LNCaP clone FGC (cell line): ENCODE measurements at places on chromosomes 12 and 14.

DNA sequence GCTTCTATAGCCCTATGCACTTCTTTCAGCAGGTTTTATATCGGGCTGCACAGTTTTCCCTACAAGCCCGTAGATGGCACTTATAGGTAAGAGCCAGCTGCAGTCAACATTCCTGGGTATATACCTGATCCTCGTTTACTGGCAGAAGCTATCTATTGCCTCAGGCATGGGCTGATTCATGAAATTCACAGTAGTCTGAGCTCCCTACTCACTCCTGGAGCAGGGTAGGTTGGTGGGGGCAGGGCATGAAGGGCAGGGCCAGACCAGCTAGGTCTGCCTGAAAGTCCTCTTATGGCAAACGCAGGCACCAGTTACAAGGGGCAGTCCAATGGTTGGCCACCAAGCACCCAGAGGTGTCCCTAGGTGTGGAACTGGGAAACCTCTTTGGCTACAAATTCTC, 345.8 kb downstream of the RPS29 start:
- no peak for DNase-seq

DNA sequence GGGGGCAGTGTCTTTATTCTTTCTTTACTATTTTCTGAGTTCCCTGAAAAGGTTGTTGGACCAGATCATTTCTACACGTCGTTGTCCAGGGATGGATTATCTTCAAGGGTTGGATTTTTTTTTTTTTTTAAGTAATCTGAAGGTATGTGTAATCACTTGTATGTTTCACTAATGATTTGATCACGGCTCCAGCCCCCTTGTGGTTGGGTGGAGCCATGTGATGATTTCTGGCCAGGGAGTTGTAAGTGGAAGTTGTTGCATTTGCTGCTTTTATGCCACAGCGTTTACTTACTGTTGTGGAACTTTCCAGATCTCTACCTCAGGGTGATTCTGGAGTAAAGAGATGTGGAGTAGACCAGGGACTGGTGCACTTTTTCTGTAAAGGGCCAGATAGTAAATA, 390.3 kb downstream of the AACS start:
- DNase-seq: no peak

DNA sequence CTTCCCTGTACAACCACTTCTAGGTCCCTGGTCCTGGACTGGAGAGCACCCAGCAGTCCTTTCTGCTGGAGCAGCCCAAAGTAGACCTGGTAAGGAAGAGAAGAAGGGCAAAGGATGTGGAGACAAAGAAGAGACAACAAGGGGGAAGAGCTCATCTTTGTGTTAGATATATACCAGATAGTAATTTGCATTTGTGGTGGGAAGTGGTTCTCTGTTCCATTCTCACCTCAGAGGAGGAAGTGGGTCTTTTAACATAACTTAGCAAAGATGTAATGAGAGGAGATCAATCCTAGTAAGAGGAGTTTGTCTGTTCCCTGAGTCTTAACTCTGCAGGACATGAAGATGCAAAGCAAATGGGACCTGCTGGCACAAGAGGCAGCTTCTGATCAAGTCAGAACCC, 8.0 kb downstream of the CCDC198 start:
- DNase-seq: no peak

DNA sequence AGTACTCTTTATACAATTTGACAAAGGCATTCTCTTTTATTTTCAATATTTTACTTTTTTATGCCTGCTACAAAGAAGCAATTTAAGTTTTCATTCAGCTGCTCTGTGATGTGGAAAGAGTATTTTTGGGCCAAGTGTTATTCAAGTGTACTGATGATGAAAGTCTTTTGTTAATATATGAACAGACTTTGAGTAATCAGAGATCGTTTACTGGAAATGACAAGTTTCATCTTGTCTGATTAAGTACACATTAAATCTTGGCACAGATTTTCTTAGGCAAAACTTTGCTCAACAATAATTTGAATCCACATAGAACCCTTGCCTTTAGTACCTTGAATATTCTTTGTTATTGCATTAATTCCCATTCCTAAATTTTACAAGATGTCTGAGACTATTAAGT, 13.3 kb upstream of the PZP start:
- no peak for DNase-seq

DNA sequence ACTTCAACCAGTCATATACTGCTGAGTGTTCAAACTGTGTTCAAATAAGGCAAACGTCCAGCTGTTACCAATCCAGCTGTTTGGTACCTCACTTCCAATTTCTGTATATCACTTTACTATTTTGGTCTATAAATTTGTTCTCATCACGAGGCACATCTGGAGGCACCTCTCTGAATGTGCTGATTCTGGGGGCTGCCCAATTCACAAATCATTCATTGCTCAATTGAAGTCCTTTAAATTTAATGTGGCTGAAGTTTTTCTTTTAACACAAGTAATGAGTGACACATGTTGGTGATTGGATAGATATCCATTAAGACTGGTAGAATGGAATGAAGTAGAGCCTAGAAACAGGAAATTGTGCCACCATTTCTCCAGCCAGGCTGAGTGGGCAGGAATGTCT, 617.0 kb upstream of the TMEM132C start:
- no peak for DNase-seq

DNA sequence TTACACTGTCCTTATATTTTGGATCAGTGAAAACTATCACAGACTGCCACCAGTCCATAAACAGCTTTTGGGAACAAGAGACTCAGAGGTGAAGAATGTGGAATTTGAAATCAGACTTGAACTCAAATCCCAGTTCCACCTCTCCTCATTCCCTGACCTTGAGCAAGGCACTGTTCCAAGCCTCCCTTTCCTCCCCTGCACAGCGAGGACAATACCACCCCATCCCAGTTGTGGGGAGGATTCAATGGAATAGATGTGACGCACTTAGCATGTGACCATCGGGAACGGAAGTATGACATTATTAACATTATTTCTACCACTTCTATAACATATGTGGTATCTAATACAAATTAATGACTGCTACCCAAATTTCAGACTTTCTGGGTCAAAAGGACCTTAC, 63.5 kb downstream of the DPF3 start:
- no peak for DNase-seq

DNA sequence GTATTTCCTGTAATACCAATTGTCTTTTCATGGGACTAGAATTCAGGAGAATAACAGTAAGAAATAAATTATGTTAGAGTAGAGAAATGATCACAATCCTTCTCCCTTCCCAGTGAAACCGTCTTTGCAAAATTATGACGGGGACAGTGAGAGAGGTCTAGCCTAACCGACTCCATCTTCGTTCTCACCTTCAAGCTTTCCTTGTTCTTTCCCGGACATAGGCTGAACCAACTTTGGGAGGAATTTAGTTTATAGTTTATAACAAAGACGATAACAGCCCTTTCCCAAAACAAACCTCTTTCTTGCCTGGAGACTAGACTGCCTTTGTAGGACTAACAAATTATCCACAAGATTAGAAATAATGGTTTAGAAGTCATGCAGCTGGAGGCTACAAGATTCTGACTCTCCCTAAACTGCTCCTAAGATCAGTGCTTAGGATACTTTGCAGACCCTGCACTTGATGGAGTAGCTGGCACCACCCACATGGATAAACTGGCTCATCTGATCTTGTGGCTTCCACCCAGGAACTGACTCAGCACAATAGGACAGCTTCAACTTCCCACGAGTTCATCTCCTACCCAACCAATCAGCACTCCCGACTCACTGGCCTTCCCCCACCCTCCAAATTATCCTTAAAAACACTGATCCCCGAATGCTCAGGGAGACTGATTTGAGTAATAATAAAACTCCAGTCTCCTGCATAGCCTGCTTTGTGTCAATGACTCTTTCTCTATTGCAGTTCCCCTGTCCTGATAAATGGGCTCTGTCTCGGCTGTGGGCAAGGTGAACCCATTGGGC, 521.2 kb upstream of the TBX3 start:
- DNase-seq: no peak

DNA sequence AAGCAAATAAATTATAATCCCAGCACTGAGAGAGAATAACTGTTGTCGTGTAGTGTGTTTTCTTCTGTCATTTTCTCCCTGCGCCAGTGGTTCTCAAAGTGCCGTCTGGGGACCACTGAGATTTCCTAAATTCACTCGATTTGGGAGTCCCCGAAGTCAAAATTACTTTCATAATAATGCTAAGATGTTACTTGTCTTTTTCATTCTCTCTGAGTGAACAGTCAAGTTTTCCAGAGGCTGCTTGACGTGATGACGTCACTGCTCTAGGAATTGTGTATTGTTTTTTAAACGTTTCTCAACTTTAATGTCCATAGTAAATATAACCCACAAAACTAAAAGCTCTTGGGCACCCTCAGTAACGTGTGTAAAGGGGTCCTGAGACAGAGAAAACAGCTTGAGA, 796 bp upstream of the POP5 start:
- DNase-seq: no peak

- no peak for DNase-seq
These were observed 130.1 kb upstream of the HIF1A start for GRCh38 chr14:61565181-61565580.

DNA sequence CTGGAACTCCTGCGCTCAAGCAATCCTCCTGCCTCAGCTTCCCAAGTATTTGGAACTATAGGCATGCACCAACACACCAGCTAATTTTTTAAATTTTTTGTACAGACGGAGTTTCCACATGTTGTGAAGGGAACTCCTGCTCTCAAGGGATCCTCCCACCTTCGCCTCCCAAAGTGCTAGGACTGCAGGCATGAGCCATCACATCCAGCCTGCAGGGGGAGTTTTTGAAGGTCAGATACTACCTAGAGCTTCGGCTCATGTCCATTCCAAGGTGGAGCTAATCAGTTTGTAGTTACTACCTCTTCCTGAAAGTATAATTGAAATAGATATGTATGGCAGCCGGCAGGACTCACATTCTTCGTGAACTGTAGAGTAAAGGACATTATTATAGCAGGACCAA, 3.7 kb upstream of the TAS2R19 start:
- DNase-seq: no peak

GRCh38 chr14:53670701-53671100, 285.9 kb downstream of the BMP4 start:
- no peak for DNase-seq

DNA sequence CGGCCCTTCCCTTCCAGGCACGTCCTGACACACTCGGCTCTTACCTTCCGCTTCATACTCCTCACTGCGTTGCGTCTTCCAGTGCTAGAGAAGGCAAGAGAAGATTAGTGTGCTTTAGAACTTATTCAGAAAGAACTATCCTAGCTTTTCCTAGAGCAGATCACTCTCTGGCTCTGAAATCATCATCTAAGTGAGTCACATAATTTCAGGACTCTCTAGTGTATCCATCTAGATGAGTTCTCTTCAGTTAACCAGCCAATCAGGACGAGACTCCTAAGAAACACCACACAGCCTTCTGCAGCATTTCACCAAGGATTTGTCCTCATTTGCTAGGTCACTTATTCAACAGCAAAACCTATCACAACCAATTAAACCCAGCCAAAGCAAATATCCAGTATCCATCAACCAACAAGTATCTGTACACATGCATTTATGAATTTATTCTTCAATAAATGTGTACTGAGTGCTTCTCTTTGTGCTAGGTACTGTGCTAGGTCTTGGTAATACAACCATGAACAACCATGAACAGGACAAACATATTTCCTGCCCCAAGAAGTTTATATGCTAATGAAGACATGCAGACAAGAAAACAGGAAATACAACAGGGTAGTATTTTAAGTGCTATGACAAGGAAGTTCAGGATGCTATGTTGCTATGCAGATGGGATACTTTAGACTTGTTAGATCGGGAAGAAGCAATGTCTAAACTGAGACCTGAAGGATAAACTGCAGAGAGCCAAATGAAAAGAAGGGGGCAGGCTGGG, 52.1 kb downstream of the NIN start:
- no peak for DNase-seq

- no peak for DNase-seq
These were observed 7.6 kb downstream of the AICDA start for GRCh38 chr12:8605057-8605456.

- no peak for DNase-seq
These were observed 275.2 kb downstream of the FBXL14 start for GRCh38 chr12:1319212-1319611.

- no peak for DNase-seq
These were observed 5.9 kb downstream of the CLEC4D start for GRCh38 chr12:8519171-8519570.

DNA sequence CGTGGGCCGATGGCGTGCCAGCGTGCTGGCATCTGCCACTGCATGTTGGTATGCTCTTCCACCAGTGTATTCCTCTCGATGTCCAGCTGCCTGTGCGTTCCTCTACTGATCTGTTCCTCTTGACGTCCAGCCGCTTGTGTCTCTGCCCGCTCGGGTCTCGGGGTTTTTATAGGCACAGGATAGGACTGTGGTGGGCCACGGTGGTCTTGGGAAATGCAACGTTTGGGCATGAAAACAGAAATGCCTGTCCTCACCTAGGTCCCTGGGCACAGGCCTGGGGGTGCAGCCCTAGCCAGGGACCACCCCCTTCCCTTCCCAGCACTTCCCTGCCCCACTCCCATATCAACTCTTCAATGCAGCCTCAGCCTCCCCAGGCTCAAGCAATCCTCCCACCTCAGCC, 10.3 kb upstream of the GALNT6 start:
- no peak for DNase-seq

GRCh38 chr12:5176036-5176435, 132.4 kb downstream of the KCNA5 start:
- DNase-seq: no peak

GRCh38 chr14:96177766-96178375, 26.8 kb upstream of the BDKRB2 start:
- DNase-seq: no peak

DNA sequence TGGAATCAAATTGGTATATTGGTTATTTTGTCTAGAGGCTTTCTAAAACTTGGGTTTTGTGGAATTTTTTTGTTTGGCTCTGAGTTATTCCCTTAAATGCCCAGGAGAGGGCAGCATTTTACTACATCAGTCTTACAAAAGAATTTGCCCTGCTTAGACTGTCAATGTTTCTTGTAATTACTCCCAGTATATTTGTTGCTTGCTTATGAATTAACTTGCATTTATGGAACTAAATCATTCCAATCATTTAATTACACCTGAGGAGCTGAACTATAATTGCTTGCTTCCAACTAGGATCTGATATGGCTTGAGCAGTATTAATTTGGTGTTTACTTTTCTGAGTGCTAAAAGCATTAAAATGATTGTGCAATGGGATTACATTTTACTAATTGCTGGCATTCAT, 48.7 kb downstream of the MIPOL1 start:
- peak; percentile 70 for DNase-seq

DNA sequence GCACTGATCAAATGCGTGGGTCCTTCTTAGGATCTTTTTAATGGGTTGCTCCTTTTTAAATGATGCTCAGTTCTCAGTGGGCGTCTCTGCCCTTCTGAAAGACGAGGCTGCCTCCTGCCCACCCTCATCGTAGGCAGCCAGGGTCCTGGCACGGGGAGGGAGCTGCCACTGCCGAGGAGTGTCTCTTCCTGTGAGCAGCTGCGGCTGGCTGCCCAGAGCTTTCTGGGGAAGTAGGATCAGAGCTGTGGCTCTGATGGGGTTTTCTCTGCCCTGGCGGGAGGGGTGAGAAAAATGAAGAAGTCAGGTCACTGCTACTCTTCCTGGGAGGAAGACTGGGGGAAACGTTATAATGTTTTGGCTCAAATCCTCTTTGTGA, 31.1 kb upstream of the BEGAIN start:
- DNase-seq: no peak

GRCh38 chr12:120131116-120131515, 14.6 kb upstream of the RAB35 start:
- DNase-seq: no peak

- DNase-seq: no peak
These were observed 13.4 kb upstream of the PPP1R1A start for GRCh38 chr12:54601841-54602240.

- no peak for DNase-seq
These were observed 81.9 kb upstream of the ANO2 start for GRCh38 chr12:6026998-6027397.
